Psoas muscle (tissue), 8 donors: ENCODE measurements at places on chromosomes 16 and 17.
A peak's percentile ranks its signal among the peaks of the same experiment; 100 is the strongest.

DNA sequence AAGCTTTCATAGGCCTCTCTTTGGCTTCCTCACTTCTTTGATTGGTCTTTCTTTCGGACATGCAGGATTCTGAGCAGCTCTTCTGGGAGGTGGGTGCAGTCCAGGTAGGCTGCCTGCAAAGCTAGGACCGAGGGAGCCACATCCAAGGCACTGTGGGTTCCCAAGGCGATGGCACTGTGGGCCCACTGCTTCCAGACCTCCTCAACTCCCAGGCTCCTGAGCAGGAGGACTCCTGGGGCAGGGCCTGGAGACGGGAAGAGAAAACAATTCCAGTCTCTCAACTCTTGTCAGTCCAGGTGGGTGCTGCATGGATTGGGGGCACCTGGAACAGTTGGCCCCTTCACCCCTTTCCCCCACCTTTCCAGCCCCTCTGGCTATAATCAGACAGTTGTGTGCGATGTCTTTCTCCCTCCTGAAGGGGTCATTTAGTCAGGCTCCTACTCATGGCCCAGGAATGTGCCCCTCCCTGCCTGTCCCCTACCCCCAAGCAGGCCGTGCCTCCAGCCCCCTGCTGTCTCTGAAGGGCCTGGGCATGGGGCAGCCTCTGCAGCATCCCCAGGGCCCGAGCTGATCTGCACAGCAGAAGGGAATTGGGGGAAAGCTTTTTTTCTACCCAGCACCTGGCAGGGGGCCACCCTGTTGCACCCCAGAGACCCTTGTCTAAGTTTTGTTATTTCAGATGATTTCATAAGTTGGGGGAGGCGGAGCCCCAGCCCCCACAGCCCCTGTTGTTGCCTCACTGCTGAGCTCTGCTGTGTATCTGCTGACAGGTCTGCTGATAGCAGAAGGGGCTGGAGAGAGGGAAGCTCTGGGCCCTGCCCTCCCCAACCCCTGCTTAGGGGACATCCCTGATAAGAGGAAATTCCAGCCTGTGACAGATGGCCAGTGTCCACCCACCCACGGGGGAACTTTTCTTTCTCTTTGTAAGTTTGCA is 330.3 kb downstream of the SEC14L1 start:
- DNase-seq = no peak

DNA sequence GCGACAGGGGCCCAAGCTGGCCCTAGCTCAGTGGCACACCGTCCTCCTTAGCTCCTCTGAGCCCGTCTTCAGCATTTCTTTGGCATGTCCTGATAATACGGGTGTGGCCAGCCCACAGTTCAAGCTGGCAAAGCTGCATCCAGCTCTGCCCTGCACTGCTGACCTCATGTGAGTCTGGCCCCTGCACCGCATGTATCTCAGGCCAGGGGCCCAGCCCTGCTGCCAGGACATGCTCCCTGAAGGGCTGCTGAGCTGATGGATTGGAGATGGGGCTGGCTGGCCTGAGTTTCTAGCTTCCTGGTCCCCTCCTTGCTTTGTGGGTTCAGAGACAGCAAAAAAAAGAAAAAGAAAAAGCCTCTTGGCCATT is 2.4 kb downstream of the DOC2B start:
- peak; percentile 49 for DNase-seq

DNA sequence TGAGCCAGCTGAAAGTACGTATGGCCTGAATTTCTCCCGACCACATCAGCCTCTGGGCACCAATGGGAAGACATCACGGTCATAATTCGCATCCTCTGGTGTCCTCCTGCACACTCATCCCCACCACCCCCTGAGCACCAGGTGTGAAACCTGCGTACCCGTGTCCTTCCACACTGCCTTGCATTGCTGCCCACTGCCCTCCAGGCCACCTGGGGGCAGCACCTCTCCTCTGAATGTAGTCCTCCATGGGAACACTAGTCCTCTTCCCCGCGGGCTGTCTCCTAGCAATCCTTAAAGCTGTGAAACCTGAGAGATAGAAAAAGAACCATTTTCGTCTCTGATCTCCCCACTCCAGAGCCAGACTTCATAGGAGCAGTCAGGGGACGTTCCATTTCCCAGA is 125.5 kb downstream of the ZNF18 start:
- no peak for DNase-seq

- no peak for DNase-seq
These were observed 5.0 kb downstream of the MLLT6 start for GRCh38 chr17:38709864-38710603.

DNA sequence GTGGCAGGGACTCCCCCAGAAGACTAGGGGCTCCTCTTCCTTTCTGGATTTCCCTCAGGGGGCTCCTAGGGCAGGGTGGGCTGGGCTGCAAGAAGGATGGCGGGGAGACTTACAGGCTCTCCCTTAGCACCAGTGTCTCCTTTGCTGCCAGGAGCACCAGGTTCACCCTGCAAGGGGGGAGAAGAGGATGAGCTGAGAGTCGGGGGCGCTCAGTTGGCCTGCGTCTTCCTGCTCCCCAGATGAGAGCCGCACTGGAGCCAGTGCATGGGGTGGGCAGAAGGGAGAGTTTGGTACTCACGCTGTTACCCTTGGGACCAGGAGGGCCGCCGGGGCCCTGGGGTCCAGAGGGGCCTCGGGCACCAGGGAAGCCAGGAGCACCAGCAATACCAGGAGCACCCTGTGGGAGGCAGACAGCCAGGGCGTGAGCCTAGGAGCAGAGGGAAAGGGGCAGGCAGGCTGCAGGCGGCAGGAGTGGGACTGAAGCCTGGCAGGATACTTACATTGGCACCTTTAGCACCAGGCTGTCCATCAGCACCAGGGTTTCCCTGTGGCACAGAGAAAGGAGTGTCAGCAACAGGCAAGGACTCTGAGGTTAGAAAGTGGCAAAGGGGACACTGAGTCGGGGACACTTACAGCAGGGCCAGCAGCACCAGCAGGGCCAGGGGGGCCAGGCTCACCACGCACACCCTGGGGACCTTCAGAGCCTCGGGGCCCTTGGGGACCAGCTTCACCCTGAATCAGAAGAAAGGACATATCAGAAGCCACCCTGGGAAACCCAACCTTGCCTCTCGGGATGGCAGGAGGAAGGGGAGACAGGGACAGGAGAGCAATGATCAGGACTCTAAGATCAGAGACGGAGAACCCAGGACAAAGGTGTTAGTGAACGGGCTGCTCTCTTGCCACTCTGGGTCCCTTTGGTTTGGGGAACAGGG is 6.2 kb downstream of the COL1A1 start:
- DNase-seq = no peak
